ENCODE measurements at places on chromosomes 3 and 15.

- DNase-seq: no peak
These were observed 1099.3 kb downstream of the ROBO2 start for GRCh38 chr3:78139166-78139565.

DNA sequence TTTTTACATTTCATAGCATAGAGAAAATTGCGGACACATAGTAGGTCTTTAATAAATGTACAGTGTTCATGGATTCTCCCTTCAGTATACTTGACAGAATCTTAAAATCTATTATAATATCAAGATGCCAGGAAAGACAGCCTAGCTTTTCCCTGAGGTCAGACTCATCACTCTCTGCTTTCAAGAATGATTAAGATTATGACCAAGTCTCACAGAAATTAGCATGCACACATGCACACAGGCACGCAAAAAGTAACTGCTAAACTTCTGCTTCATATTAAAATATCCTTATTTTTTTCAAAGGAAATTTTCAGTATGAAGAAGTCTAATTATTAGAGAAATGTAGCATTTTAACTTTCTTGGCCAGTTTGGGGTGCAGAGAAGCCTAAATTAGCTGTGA lies 493.8 kb upstream of the NECTIN3 start:
- DNase-seq: no peak

DNA sequence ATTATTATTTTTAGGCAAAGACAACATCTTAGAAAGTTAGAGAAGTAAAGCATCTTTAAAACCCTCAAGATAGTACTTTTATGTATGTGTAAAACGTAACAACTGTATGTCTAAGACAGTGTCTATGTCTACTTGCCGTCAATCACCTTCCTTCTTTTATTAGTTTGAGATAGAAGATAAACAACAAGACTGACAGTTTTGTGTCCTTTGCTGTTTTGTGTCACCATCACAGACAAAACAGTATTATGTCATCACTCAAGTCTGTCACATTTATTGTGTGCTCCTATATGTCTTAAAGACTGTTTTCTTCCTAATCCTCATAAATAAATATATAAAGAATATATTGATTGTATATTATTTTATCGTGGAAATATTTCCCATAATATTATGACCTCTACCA lies 908.3 kb downstream of the CADM2 start:
- DNase-seq: no peak

GRCh38 chr15:66798426-66799061 lies 96.5 kb downstream of the SMAD6 start:
- no peak for DNase-seq

GRCh38 chr3:64086479-64087252 lies 63.4 kb upstream of the PSMD6 start:
- DNase-seq: no peak

Measured in stimulated activated CD4-positive, alpha-beta T cell treated with anti-CD3 and anti-CD28 coated beads, Interleukin-4, amount 100 ng/mL, for 1 hour (primary cell).